ENCODE measurements at places on chromosomes 6 and 20.

GRCh38 chr6:97218912-97219311 lies 64.1 kb downstream of the MMS22L start:
- H3K27me3 ChIP-seq, result no peaks in the 10 kb centered on the region
- H3K36me3 ChIP-seq, result no peaks in the 10 kb centered on the region
- no peak overlapping the region for H3K4me3 ChIP-seq
- no peak overlapping the region for H3K27ac ChIP-seq
- H3K4me1 ChIP-seq, result no peaks in the 10 kb centered on the region

DNA sequence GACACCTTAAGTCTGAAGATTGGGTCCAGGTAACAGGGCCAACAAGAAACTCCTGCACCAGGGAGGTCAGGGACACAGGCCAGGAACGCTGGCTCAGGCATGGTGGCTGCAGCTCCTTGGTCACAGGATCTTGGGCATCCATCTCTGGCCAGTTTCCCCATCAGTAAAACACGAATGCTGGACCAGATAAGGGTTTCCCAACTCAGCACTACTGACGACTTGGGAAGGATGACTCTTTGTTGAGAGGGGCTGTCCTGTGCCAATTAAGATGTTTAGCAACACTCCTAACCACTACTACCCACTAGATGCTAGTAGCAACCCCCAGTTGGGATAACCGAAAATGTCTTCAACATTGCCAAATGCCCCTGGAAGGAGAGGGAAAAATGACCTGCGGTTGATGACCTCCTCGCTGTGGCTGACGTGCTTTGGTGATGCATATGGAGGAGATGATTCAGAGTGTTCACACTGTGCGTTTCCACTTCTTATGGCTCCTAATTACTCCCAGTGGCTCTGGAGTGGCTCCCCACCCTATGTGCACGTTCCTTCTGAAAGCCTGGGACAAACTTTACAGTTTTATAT lies 261.9 kb downstream of the CDH26 start:
- no peaks in the 10 kb centered on the region for H3K4me1 ChIP-seq
- H3K27me3 ChIP-seq, result no peaks in the 10 kb centered on the region
- H3K36me3 ChIP-seq, result no peaks in the 10 kb centered on the region
- no peak for DNase-seq

DNA sequence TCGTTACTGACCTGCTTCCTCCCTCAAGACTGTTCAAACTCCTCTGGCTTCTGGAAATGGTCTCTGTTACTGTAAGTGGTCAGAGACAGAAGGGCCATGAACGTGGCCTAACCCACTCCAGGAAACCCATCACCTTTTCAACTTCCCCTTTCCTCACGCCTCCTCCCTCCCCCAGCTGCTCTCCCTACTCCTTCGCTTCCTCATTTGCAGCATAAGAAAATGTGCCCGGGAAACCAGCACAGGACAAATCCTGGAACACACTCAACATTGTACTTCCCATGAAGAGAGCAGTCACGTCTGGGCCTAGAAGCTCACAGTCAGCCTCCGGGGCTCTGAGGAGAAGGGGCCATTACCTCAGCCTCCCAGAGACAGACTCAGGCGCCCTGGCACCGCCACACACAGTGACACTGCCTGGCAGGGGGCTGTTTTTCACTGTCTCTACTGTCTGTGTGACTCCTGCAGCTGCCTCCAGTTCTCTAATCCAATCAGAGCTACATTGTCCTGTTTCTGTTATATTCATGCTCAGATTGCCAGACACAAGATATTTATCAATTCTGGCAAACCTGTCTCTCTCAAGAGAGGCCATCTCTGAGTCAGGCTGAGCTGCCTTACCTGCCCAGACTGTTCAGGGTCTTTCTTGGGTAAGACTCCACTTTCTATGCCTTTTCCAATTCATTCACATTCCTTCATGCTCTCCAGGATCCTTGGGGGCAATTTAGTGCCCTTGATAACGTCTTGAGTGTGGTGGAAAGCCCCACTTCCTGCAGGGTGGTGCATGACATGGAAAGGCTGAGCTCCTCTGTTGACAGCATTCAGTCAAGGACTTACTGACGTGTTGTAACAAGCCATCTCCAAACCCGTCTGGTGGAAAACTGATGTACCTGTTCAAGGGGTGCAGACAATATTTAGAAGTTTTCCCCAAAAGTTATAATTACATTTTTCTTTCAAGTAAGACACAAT lies 242.2 kb downstream of the HIVEP2 start:
- DNase-seq, result no peak
- no peak overlapping the region for H3K4me3 ChIP-seq
- H3K36me3 ChIP-seq, result no peaks in the 10 kb centered on the region

DNA sequence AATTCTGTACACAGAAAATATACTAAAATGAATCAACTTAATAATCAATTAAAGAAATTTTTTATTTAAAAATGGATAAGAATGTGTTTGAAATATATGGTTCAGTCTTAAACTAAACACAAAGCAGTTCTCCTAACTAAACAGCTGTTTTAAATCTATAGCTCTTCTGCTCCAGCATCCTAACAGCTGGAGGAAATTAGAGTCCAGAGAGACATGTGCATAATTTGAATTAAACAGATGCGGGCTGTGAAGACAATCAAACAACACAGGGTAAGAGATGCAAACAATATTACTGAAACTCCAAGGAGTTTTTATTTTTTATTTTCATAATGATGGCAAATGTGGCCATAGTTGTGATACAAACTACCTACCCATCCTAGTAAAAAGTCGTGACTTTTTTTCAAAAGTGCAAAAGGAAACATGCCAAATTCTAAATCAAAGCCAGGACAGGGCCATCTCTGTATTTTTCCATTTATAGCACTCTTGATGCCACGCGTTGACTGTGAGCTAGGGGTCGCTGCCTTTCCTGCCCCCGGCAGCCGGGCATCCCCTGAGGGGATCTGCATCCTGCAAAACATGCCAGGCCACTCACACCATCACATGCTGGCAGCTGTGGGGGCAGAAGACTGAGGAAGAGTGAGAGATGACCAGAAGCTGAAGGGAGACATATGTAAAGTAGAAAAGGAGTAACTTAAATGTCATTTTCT lies 310.6 kb downstream of the PRKN start:
- no peak overlapping the region for H3K4me3 ChIP-seq
- DNase-seq, result no peak
- H3K36me3 ChIP-seq, result no peaks in the 10 kb centered on the region
- no peaks in the 10 kb centered on the region for H3K4me1 ChIP-seq
- no peaks in the 10 kb centered on the region for H3K27me3 ChIP-seq
- no peak overlapping the region for H3K27ac ChIP-seq

DNA sequence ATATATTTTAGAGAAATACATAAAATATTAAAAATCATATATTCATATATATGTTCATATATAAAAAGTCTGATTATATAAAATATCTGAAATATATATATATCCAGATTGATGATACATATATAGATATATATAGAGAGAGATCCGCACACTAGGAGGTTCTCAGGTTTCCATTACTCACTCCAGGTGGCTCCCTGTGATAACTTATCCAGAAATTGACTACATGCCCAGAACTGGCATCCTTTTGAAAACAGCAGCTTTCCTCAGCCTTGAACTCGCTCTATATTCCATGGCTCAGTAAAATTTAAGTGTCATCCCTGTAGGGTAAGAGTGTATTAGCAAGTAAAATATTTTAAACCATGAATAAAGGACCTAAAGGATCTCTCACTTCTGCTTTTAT lies 206.8 kb downstream of the TINAG start:
- H3K36me3 ChIP-seq, result no peaks in the 10 kb centered on the region
- H3K4me1 ChIP-seq, result no peaks in the 10 kb centered on the region
- H3K27me3 ChIP-seq, result no peaks in the 10 kb centered on the region
- H3K4me3 ChIP-seq, result no peak overlapping the region

- H3K4me1 ChIP-seq, result peaks cover 22% of the 10 kb centered on the region
- no peaks in the 10 kb centered on the region for H3K27me3 ChIP-seq
- peak overlapping the region; percentile 59 for H3K27ac ChIP-seq
- no peak overlapping the region for H3K4me3 ChIP-seq
- DNase-seq, result no peak
These were observed 222.6 kb upstream of the TAB2 start for GRCh38 chr6:149094934-149095351.

- no peaks in the 10 kb centered on the region for H3K4me1 ChIP-seq
- H3K36me3 ChIP-seq, result no peaks in the 10 kb centered on the region
- no peak for DNase-seq
- H3K27me3 ChIP-seq, result peaks cover 5% of the 10 kb centered on the region
- no peak overlapping the region for H3K27ac ChIP-seq
- no peak overlapping the region for H3K4me3 ChIP-seq
These were observed 29.5 kb upstream of the SALL4 start for GRCh38 chr20:51831866-51832265.

GRCh38 chr20:17641520-17641964 lies 40.5 kb downstream of the RRBP1 start:
- no peak overlapping the region for H3K4me3 ChIP-seq
- no peak for DNase-seq
- no peaks in the 10 kb centered on the region for H3K4me1 ChIP-seq
- H3K36me3 ChIP-seq, result peaks cover 17% of the 10 kb centered on the region

GRCh38 chr20:36344517-36345132 lies 38.5 kb downstream of the DLGAP4 start:
- H3K36me3 ChIP-seq, result no peaks in the 10 kb centered on the region
- H3K27me3 ChIP-seq, result peaks cover 40% of the 10 kb centered on the region
- H3K4me1 ChIP-seq, result no peaks in the 10 kb centered on the region
- H3K4me3 ChIP-seq, result no peak overlapping the region
- DNase-seq, result no peak

GRCh38 chr6:81228912-81229555 lies 523.4 kb downstream of the TENT5A start:
- H3K36me3 ChIP-seq, result no peaks in the 10 kb centered on the region
- DNase-seq, result no peak
- no peak overlapping the region for H3K4me3 ChIP-seq
- no peaks in the 10 kb centered on the region for H3K4me1 ChIP-seq

DNA sequence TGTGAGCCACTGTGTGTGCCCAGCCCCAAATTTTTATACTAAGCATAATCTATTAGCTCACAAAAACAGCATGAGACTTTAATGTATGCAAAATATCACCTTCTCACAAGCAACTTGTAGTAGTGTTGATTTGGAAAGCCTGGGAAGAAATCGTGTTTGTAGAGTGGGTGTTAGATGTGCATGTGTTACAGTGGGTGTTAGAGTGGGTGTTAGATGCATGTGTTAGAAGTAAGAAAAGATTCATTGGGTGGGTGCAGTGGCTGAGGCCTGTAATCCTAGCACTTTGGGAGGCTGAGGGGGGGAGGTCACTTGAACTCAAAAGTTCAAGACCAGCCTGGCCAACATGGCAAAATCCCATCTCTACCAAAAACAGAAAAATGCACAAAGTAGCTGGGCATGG lies 6.3 kb upstream of the SCAF8 start:
- peaks cover 4% of the 10 kb centered on the region for H3K36me3 ChIP-seq
- H3K4me1 ChIP-seq, result no peaks in the 10 kb centered on the region
- DNase-seq, result no peak
- no peak overlapping the region for H3K27ac ChIP-seq
- H3K27me3 ChIP-seq, result peaks cover 5% of the 10 kb centered on the region
- no peak overlapping the region for H3K4me3 ChIP-seq

DNA sequence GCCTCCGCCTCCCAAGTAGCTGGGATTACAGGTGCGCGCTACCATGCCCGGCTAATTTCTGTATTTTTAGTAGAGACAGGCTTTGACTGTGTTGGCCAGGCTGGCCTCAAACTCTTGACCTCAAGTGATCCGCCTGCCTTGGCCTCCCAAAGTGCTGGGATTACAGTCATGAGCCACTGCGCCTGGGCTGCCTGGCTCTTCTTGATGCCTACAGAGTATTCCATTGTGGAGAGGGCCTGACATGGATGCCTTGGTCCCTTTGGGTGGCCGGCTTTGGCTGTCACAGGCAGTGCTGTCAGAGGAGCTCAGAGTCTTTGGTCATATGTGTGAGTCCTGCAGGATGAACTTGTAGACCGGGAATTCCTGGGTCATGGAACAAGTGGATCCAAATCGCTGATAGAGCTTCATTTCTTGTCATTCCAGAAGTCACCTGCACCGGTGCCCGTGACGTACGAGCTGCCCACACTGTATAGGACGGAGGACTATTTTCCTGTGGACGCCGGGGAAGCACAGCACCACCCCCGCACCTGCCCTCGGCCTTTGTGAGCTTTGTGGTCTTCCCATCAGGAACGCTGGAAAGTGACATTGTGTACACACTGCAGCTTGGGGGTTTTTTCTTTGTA lies 55.1 kb downstream of the ADNP start:
- peaks cover 12% of the 10 kb centered on the region for H3K36me3 ChIP-seq
- DNase-seq, result no peak
- no peaks in the 10 kb centered on the region for H3K4me1 ChIP-seq
- H3K27me3 ChIP-seq, result no peaks in the 10 kb centered on the region
- no peak overlapping the region for H3K27ac ChIP-seq

DNA sequence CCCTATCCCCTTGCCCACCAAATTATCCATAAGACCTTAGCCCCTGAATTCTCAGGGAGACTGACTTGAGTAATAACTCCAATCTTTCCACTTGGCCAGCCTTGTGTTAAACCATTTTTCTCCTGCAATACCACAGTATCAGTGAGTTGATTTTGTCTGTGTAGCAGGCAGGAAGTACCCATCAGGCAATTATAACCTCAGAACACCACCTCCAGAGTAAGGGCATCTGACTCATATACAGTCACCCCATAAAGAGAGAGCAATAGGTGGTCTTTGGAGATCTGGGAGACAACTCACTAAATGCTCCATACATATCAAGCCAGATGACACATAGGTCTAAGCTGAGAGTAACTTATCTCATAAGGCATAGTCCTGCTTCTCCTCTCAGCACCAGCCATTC lies 83.7 kb downstream of the FILIP1 start:
- no peak for DNase-seq
- no peaks in the 10 kb centered on the region for H3K36me3 ChIP-seq
- H3K4me1 ChIP-seq, result no peaks in the 10 kb centered on the region
- no peak overlapping the region for H3K4me3 ChIP-seq
- no peak overlapping the region for H3K27ac ChIP-seq
- H3K27me3 ChIP-seq, result no peaks in the 10 kb centered on the region

DNA sequence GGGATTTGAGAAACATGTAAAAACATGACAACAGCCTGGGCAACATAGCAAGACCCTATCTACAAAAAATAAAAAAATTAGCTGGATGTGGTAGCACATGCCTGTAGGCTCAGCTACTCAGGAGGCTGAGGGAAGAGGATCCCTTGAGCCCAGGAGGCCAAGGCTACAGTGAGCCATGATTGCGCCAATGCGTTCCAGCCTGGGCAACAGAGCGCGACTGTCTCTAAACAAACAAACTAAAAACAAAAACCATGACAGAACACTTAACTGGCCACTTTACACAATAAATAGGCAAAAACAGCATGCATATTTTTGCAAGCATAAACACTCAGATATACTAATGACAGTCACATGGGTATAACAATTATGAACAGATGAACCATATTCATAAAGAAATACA lies 60.0 kb downstream of the SYTL3 start:
- no peaks in the 10 kb centered on the region for H3K4me1 ChIP-seq
- H3K27ac ChIP-seq, result no peak overlapping the region
- no peak for DNase-seq
- no peaks in the 10 kb centered on the region for H3K27me3 ChIP-seq
- peaks cover 31% of the 10 kb centered on the region for H3K36me3 ChIP-seq
- no peak overlapping the region for H3K4me3 ChIP-seq
